Umbilical cord (tissue), 2 donors: ENCODE measurements at places on chromosomes 6 and 20. TPM values are rescaled to one million over a fixed set of nuclear protein-coding genes. Genes with fewer than 3 reads are reported as not detected.

VARS2 gene
- 20.5 TPM for total RNA-seq

- DNase-seq, result no peak
Measured at GRCh38 chr20:4018023-4018748, 2.8 kb upstream of the RNF24 start.

- no peak for DNase-seq
Measured at GRCh38 chr6:125041740-125042459, 79.7 kb downstream of the RNF217 start.

FAM209B gene
- total RNA-seq, result not detected

DNA sequence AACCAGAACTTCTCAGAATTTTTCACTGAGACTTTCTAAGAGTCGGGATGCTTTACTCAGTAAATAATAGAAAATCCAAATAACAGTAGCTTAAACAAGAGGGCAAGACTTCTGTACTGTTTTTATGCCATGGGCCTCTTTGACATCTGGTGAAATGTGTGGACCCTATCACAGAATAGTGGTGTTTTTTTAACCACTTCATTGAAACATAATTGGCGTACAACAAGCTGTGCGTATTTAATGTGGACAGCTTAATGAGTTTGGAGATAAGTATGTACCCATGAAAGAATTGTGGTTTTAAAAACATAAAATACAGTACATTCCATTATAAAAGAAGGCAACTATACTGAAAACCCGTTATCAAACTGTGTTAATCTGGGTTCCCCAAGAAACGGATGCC, 37.7 kb downstream of the PDRG1 start:
- DNase-seq, result no peak

DNA sequence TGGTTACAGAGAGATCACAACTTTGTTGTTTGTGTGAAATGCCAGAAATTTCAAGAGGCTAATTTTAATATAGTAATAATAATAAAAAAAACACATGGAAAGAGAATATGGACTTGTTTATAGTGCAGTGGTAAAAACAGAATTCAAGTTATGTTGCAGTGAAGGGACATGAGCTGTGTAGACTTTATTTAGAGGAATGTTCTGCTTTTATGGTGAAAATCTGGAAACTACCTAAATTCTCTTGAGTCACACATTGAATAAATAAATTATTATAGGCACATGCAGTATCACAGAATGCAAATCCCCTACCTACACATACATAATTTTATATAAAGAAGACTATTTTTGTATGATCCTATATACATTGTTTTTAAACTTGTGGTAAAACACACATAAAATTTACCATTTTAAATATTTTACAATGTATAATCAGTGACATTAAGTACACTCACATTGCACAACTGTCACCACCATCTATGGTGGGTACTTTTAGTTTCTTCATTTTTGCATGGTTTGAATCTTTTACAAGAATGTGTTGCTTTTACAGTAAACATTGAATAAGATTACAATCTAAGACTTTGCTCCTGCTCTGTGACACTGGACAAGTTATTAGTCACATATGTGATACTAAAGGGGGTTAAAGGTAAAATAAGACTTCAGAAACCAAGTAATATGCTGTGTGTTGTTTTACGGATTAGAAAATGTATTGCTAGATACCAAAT, 107.4 kb downstream of the B3GAT2 start:
- no peak for DNase-seq

LPA gene
- 0.24 TPM for total RNA-seq
